NCI-H460 (cell line): ENCODE measurements at places on chromosomes 1 and 21.

DNA sequence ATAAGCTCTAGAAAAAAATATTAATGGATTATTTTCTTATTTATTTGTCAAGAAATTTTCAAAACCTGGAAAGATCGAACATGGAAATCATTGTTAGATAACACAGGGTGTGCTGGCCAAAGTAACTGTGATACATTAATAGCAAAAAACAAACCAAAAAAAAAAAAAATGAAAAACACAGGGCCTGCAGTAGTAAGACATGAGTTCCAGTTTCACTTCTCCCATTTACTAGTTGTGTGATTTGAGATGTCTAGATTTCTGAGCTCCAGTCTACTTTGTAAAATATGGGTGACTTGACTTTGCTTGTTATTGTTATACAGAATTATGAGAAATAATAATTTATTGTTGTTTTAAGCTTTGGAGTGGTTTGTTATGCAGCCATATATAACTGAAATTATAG lies 13.6 kb downstream of the FAM177B start:
- DNase-seq, result no peak

DNA sequence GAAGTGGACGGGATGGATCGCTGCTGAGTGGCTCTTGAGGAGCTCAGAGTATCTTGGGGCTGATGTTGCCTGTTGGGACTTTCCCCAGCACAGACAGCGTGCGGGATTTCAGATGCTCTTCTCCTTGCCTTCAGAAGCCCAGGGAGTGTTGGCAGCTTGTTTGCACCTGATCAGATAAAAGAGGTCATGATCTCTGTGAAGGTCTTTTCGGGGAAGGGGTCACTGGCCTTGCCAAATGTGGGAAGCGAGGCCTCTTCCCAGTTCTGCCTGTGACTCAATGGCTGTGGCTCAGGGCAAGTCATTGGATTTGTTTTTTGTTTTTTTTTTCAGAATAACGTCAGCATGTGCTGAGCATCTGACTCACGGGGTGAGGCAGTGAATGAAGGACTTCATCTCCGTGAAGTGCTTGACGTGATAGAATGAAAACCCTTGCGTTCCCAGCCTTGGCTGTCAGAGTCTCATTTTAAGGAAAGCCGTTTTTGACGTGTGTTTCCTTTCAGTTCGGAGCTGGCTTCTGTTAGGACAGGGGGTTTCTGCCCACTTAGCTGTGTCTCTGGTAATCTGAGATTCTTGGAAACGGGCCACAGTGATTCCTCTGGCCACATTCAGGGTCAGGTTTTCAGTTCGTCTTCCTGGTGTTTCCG lies 46.7 kb downstream of the GALNT2 start:
- peak; percentile 69 for DNase-seq

- DNase-seq, result peak; percentile 13
Measured at GRCh38 chr1:152926091-152926490, 17.7 kb downstream of the IVL start.

DNA sequence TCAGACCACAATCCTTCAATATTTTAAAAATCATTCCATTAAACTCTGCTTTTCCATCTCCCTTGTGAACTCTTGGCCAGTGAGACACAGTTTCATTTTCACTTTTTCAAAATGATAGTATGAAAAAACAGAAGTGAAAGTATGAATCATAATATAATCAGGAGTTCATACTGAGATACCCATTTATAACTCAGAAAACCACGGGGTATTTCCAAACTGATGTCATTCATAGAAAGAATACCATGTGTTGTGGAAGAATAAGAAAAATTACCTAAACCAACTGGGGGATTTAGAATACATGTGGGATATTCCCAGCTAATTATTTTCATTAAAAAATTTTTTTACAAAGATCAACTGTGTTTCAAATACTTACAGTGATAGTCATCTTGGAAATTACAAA lies 149.9 kb downstream of the MRPL39 start:
- DNase-seq, result no peak

DNA sequence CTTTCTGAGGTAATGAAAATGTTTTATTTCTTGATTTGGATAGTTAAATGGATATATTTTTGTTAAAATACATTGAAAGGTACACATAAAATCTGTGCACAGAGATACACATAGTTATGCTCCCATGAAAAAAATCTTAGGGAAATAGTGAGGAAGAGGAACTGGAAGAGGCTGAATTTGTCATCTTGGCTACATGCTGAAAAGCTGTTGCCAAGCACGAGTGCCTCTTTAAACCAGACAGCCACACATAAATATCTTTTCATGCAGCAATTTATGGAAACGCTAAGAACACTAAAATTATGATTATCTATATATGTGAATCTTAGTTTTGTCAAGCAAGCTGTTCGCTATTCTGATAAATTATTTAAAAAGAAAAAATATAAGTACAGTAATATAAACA lies 12.8 kb upstream of the ADAR start:
- no peak for DNase-seq

DNA sequence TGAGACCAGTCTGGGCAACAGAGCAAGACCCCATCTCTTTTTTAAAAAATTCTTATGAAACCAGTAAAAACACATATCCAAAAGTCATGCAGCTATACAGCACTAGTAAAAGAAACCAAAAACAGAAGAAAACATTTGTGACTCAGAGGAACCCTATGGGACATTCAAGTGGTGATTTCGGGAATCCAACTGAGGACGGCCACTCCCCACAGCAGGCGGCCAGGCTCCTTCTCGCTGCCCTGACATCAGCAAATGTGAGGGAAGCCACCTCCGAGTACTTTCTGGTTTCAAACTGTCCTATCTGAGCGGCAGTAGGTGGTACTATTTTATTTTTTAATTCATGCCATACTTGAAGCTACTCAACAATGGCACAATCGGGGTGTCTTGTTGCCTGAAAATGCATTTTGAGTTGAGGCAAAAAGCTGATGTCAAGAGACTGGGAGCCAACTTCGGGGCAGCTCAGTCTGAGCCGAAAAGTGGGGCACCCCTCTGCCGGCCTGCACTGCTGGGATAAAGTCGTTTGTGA lies 3.3 kb downstream of the SUMO3 start:
- no peak for DNase-seq

- DNase-seq, result no peak
Measured at GRCh38 chr1:236465959-236466303, 57.9 kb upstream of the LGALS8 start.

DNA sequence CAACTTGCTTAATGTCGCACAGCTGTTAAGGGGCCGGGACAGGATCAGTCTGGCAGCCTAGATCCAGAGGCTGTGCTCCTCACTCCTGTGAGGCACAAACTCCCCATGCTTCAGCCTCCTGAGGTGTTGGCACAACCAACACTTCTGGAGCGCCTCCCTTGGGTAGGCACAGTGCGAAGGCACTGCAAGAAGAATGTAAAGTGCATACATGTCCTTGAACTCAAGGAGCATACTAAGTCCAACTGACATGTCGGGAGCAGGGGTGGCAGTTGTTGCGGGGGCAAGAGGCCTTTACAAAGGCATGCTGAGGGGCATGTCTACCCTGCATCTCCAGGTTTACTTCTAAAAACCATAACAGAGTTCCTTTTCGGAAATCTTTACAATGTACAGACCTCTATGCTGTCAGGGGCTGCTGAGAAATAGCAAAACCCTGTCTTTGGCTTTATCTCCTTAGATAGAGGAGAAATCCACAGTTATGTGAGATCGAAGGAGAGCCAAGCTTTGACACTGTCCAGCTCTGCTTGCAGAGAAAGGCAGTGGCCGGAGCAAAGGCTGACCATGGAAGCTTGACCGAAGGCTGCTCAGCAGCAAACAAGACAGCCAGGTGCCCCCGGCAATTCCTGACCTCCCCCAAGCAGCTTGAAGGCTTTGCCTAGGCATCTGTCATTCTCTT lies 93.9 kb downstream of the CDC7 start:
- no peak for DNase-seq

DNA sequence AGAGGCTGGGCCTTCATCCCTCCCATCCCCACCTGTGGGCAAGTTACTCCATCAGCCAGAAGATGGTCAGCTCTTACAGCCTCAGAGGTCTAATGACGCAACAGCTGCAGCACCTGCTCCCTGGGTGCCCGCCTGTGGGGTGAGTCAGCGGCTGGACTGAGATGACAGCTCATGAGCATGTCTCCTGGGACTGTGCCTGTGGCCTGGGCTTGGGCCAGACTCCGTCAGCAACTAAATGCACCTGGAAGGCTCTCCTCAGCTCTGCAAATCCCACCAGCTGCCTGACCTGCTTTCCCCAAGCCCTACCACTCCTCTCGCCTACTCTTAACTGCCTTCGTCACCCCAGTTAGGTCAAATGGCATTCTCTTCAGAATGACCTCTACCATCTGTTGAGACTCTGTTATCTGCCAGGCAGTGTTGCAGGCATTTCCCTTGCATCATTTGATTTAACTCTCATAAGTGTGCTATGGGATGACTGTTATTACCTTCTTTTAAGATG lies 47.7 kb downstream of the ETS2 start:
- DNase-seq, result no peak

- DNase-seq, result no peak
Measured at GRCh38 chr21:45535341-45536081, 6.7 kb downstream of the SLC19A1 start.

DNA sequence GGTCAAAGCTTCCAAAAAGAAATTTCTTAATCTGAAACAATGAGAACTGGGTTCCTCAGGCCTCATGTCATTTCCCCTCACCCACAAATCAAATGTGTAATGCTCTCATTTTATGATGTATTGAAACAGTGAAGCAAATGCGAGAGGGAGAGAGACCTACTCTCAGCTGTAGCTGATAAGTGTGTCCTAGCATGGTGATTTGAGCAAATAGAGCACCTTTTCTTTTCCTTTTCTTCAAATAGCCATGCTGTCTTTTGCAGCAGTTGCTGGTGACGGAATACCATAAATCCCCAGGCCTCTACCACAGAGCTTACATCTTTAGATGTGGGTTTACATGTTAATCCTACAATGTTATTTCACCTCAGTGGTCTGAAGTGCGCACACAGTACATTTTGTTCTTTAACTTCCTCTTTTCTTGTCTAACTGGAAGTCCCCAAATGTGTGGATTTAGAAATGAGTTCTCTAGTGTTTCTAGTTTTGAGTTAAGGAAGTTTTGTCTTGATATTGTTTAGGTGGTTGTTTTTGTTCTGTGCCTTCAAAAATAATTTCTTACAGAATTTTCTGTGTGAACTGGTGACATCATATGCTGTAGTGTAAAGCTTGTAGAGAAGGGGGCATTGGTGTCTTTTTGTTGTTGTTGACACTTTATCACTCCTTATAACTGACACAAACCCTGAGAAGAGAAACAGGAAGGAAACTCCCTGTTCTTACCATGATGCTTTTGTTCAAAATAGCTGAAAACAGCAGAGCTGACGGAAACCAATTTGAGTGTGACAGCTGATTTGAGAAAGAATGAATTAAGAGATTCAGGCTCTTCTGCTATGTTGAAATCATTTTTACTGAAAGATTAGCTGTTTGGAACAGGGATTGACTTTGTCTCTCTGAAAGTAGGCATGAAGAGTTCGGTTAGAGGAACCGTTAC lies 12.2 kb downstream of the SMAP2 start:
- DNase-seq, result no peak
